Activated CD8-positive, alpha-beta memory T cell treated with anti-CD3 and anti-CD28 coated beads for 1 hour (primary cell): ENCODE measurements at places on chromosomes 13 and 19.

GRCh38 chr19:7000816-7001215 lies 20.4 kb downstream of the MBD3L2B start:
- DNase-seq = no peak

DNA sequence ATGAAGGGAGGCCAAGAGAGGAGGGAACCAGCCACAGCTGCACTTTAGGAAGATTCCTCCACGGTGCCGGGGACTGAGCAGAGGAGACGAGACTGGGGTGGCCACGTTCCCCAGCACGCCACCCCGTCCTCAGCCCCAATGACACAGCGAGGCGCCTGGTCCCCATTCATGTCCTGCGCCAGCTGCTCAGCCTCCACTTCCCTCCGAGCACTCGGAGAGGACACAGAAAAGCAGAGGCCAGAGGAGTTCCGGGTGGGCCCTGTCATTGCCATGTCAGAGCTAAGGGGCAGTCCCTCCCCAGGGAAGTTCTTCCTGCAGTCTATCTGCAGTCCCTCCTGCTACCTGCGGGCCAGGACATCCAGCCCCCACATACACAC lies 53.2 kb upstream of the NFIC start:
- DNase-seq = no peak

DNA sequence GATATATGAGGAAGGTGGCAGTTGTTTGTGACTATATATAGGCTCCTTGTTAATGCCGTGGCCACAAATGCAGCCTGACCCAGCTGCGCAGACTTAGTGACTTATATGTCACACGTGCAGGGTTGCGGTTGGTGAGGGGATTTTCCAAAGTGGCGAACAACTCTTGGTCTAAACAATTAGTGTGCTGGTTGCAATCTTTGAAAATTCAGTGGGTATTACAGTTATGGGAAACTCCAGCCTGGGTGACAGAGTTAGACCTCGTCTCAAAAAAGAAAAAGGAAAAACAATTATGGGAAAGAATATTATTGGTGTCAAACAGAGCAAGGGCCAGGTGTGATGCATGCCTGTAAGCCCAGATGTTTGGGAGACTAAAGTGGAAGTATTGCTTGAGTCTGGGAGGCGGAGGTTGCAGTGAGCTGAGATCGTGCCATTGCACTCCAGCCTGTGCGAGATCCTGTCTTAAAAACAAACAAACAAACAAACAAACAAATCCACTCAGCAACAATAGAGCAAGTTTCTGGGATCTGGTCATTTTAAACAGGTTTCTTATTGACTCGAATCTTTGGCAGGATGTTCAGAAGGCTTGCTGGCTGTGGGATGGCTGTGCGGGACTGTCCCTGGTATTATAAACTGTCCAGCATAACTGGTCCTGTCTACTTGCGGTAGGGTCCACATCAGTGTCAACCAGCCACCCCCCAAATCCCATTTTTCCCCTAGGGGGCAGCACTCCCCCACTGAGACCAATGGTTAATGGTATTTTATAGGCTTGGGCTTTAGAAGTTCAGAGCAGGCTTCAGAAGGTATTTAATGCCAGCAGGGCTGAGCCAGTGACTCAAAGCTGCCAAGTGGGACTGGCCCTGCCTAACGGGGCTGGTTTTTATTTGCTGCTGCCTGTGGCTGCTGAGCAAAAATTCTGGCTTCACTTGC lies 15.4 kb downstream of the RELB start:
- DNase-seq = peak; percentile 47

DNA sequence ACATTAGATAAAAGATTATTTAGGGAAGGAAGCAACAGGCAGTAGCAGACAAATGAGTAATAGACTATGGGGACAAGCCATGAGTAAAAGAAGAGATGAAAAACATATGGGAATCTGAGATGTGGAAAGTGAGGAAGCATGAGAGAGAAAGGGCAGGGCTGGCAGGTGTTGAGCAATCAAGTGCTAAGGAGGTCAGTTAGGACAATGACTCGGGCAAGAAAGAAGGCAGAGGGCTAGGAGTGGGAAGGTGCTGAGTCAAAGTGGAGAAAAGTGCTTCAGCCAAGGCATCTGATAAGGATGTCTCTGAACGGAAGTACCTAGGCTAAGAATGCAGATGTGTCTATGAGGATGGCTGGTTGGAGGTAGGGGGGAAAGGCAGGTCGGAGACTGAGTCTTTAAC lies 291.9 kb upstream of the HTR2A start:
- no peak for DNase-seq

DNA sequence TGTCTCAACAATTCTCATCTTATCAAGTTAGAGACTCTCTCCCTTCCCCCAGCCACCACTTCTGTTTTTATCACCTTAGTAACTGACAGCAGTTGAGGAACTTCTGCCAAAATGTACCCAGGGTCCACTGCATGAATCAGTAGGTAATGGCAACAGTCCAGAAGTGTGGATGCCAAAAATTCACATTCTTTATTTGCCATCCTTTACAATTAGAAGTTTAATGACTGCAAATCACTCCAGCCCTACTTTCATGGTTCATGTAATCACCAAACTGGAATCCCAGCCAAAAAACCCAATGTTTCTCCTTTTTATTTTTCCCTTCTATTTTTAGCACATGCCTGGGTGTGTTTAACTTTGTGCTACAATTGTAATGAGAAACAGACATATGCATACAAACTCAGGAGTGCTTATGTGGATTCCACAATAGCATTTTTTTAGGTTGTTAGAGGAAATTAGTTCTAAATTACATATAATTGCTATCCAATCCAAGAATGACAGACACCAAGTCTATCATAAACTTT lies 243.5 kb downstream of the RGCC start:
- DNase-seq = no peak

DNA sequence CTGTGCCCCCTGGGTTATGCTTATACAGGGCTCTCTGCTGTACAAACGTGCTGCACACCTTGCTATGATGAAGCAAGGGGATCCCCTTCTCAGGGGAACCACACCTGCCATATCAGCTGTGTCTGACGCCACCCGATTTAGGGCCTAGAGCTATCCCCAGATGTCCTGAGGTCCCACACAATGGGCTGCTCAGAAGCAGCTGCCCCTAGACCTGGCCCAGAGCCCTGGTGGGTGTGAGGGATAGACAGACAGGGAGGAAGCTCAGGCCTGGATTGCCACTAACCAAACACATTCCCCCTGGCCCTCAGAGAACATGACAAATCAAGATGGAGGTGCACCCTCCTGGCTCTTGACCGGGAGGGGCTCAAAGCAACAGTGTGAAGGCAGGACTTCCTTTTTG lies 59.3 kb downstream of the TSHZ3 start:
- DNase-seq = no peak

- no peak for DNase-seq
These were observed 944 bp downstream of the C19orf85 start for GRCh38 chr19:55463583-55464031.

- DNase-seq = no peak
These were observed 9.5 kb downstream of the LGALS7 start for GRCh38 chr19:38763795-38764220.

DNA sequence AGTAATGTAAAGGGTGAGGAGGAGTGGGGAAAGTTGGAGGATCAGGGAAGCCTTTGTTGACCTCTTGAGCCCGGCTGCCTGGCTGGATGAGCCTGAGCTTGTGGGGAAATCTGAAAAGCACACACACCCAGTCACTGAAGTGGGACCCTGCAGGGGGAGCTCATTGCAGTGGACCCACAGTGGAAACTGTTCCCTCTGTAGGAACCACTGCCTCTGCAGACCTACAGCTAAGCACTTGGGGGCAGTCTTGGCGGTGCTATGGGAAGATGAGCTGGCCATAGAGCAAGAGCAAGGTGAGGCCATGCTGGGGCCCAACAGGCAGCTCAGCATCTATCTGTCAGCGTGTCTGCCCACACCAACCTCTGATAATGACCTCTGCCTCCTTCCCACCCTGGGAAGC lies 294.8 kb downstream of the TSHZ3 start:
- no peak for DNase-seq

DNA sequence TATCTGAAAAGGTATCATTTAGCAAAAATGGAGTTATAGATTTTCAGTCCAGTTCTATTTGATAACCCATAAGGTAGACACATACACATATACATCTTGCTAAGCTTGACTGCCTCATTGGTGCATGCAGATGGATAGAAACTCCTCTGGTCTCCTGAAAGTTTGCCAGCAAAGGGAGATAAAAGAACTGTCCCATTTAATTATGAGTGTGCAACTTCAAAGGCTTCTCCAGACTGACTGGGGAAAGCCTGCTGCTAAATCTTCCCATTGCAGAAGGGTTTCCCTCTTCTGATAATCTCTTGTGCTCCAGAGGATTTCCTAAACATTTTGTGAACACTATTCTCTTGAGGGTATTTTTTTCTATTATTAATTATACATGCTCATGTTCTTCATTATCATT lies 131.9 kb downstream of the ITGBL1 start:
- no peak for DNase-seq

- DNase-seq = no peak
These were observed 33.4 kb downstream of the DNAJC3 start for GRCh38 chr13:95710313-95710712.

DNA sequence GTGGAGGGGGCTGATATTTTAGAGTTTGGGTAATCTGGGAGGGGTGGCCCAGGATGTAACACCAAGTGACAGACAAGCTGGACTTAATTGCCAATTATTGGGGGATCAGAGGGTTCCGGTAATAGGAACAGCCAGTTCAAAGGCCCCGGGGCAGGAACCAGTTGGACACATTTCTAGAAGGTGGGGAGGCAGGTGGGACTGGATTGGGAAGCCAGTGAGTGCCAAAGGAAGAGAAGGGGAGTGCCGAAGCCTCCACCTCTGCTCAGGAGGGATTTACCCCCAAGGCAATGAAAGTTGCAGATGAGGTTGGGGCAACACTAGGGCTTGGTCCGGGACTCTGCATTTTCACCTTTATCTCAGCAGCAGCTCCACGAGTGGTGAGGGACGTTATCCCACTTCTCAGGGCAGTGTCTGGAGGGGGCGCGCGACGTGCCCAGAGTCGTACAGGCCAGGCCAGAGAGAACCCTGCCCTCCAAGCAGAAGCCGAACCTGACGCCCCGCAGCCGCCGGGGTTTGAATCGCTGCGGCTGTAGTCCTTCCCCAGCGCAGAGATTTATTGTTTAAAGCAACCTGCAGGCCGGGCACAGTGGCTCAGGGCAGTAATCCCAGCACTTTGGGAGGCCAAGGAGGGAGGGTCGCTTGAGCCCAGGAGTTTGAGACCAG lies 5.7 kb upstream of the JUND start:
- no peak for DNase-seq

DNA sequence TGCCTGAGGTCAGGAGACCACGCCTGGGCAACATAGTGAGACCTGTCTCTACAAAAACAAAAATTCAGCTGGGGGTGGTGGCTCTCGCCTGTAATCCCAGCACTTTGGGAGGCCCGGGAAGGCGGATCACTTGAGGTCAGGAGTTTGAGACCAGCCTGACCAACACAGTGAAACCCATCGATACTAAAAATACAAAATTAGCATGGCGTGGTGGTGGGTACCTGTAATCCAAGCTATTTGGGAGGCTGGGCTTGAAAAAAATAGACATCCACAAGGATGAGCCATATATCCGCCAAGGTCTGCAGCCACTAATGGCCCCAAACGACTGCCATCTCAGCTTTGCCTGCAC lies 3.1 kb downstream of the RPS16 start:
- no peak for DNase-seq

- peak; percentile 44 for DNase-seq
These were observed 546 bp downstream of the UBXN6 start for GRCh38 chr19:4456843-4457653.

DNA sequence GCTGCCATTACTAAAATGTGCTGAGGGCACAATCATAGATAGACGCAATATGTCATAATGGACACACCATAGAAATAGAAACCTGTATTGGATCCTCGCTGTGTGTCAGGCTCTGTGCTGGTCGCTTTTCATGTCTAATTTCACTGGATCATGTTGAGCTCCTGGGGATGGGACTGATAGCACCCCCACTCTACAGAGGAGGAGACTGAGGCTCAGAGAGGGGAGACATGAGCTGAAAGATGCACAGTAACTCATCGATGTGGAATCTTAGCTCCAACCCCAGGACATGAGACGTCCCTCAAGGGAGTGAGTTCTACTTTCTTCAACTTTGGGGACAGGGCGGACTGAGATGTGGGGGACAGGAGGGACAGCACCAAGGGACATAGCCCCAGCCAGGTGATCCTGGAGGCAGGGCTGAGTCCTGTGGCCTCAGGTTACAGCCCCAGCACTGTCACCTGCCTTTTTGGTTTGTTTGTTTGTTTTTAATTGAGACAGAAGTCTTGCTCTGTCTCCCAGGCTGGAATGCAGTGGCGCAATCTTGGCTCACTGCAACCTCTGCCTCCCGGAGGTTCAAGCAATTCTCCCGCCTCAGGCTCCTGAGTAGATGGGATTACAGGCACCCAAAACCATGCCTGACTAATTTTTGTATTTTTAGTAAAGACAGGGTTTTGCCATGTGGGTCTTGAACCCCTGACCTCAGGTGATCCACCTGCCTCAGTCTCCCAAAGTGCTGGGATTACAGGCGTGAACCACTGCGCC lies 6.6 kb upstream of the GIPC1 start:
- no peak for DNase-seq

- DNase-seq = no peak
These were observed 353.4 kb downstream of the OLFM4 start for GRCh38 chr13:53382008-53382407.
